ENCODE measurements at places on chromosomes 11 and 22.

- DNase-seq: peak; percentile 53
Observed at GRCh38 chr22:50481440-50482106, at the start of gene ADM2. Gene ADM2, plus strand, starts transcription at chr22:50481543. Its CDS starts 305 bp downstream, at chr22:50481848.

- DNase-seq: no peak
Observed at GRCh38 chr11:70620510-70621184, 222.3 kb downstream of the CTTN start.

- no peak for DNase-seq
Observed at GRCh38 chr11:93704237-93704636, 37.1 kb downstream of the TAF1D start.

DNA sequence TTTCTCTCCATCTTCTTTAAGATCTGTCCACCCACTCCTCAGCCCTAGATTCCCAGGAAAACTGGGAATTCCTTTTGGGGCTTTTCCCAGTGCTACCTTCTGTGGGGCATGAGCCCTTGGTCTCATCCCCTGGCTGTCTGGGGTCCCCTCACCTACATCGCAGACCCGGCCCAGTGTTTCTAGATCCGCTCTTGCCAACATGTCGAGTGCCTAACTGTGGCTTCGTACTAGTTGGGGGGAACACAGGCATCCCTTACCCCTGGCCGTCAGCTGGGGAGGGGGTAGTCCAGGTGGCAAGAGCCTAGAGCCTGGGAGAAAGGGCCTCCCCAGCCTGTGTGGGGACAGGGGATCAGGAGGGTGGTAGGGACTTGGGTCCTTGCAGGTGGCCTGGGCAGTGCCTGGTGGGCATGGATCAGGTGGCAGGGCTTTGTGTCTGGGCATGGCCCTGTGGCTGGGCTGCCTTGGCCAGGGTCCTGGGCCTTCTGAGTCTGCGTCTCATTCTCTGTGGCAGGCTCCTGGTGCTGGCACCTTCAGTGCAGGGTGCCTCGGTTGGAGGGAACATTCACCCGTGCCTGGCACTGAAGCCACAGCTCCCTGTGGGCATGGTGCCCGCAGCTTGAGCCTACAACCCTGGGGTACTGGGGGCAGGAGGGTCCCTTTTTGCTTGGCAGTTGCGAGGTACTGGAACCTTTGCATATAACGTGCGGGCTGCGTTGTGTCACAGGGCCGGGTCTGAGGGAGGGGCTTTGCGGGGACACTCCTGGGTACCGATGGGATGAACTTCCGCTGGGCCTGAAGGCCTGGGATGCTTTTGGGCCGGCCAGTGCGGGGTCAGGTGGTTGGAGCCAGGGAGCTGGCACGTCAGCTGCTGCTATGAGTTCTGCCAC lies 4.1 kb downstream of the KCNQ1 start:
- no peak for DNase-seq

DNA sequence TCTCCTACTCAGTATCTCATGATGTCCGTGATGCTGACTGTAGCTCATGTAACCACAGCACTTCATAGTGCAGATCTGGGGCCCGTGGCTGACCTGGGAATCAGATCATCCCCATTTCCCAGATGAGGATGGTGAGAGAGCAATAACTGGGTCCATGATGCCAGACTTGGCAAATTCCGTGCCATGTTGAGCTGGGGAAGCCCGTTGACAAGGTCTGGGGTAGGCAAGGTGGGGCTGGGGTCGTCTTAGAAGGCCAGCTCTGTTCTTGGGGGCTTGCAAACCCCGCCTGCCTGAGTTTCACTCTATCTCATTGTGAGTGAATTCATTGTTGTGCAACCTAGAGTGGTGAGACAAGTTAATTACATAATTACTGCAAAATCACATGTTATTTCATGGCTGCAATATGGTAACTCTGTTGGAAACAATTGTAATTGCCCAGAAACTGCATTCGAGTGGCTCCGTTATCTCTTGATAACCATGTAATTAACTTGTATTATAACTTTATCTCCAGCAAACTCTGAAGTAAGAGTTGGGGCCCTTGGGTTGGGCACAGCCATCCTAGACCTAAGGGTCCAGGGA lies 41.7 kb downstream of the LMO1 start:
- DNase-seq: no peak

GRCh38 chr11:37896016-37896415 lies 1298.0 kb upstream of the RAG2 start:
- no peak for DNase-seq

DNA sequence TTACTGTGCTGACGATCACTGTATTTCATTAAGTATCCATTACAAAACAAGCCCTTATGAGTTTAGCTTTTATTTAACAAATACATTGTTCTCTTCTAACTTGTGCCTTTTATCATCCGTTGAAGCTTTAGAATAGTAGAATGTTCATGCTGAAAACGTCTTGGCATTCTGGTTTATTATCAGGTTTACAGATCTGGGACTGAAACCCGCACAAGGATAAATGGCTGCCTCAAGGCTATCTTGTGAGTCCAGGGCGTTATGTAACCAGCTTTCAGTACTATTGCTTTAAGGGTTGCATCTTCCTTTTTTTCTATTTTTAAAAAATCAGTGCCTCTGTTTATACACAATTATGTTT lies 66.6 kb upstream of the PRODH start:
- no peak for DNase-seq

GRCh38 chr11:76838678-76839068 lies 22.0 kb upstream of the ACER3 start:
- no peak for DNase-seq
